ENCODE measurements at places on chromosomes 5 and 9.

GRCh38 chr9:92774274-92774673 lies 9.6 kb upstream of the BICD2 start:
- DNase-seq: no peak

- DNase-seq: peak; percentile 12
These were observed at the start of gene FGF1 for GRCh38 chr5:142685418-142686209. Gene FGF1, minus strand, starts transcription at chr5:142686090. Its CDS starts 71,963 bp downstream, at chr5:142614127.

GRCh38 chr9:135498381-135499126 lies 1.9 kb upstream of the MRPS2 start:
- no peak for DNase-seq

DNA sequence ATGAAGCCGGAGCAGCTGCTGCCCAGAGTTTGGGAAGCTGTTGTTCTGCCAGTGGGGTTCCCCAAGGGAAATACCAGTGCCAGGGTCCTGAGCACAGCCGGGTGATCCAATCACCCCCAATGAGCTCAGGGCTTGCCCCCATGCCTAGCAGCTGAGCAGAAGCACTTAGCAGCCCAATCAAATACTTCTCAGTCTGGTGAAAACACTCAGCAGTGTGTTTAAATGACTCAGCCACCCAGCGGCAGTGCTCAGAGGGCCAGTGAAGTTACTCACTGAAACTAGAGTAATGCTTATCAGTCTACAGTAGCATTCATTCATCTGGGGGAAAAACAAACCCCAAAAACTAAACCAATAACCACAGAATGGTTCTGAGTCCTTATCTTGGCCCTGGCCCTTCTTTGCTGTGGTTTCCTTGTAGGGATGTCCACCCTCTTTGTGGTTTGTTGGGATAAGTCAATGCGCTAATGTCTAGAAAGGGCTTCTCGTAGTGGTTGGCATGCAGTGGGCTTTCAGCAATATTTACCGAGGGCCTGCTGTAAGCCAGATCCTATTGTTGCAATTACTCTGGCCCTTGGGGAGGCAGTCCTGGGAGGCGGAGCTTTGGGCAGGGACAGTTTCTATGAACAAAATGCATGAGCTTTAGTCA lies 43.1 kb downstream of the LHX2 start:
- DNase-seq: no peak

DNA sequence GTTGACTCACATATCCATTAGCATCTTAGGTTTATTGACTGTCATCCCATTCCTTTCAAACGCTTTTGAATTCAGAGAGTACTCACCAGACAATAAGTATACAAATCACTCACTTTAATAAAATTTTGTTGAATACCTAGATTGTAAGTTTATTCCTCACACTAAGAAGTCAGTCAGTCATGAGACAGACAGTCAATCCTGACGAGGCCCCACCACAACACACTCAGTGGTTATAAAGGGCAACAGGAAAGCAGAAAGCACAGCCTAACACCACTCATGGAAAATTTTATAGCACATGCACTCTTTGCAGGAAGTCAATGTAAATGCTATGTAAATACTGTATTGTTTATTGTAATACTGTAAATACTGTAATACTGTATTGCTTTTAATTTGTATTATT lies 176.3 kb upstream of the PTGER4 start:
- DNase-seq: no peak

All from activated CD8-positive, alpha-beta memory T cell treated with anti-CD3 and anti-CD28 coated beads, Interleukin-2, amount 50 U/mL, for 48 hours (primary cell).